SJSA1 (cell line): ENCODE measurements at places on chromosomes 2 and 18. TPM values are rescaled to one million over a fixed set of nuclear protein-coding genes. Genes with fewer than 3 reads are reported as not detected.

Gene OSBPL6
- total RNA-seq = 0.03 and 0.95 TPM in 2 replicates

Gene UGT1A5
- total RNA-seq = not detected in 2 replicates

Gene CD207
- not detected in 2 replicates for total RNA-seq

Gene CDH2
- 47.2 and 75.7 TPM in 2 replicates for total RNA-seq

DNA sequence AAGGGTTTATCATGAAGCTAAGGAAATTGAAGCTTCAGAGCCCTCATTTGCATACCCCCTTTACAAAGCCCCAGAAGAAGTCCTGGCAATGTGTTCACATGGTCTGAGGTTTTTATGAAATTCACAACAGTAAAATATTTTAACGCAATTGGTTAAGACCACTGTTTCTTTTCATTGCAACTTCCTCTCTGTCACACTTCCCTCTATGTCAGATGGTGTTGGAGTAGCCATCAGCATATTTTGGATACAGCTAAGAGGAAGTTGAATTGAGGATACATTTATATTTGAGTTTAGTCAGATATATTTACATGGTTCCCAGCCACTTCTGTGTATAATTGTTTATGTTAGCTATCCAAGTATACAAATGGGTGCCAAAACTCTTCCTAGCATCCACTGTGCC lies 170.0 kb downstream of the TXNL1 start:
- no peak for DNase-seq
- no peaks in the 10 kb centered on the region for H3K36me3 ChIP-seq
- H3K4me1 ChIP-seq = peaks cover 4% of the 10 kb centered on the region; the same call in 1 of the 2 replicates
- H3K27me3 ChIP-seq = no peaks in the 10 kb centered on the region

GRCh38 chr2:140596447-140596846 lies 1534.4 kb downstream of the LRP1B start:
- H3K27me3 ChIP-seq = no peaks in the 10 kb centered on the region
- H3K27ac ChIP-seq = no peak overlapping the region
- no peaks in the 10 kb centered on the region for H3K36me3 ChIP-seq
- no peak overlapping the region for H3K4me3 ChIP-seq
- no peak for DNase-seq
